Fibroblast of villous mesenchyme (primary cell): ENCODE measurements at places on chromosomes 2 and 18.

DNA sequence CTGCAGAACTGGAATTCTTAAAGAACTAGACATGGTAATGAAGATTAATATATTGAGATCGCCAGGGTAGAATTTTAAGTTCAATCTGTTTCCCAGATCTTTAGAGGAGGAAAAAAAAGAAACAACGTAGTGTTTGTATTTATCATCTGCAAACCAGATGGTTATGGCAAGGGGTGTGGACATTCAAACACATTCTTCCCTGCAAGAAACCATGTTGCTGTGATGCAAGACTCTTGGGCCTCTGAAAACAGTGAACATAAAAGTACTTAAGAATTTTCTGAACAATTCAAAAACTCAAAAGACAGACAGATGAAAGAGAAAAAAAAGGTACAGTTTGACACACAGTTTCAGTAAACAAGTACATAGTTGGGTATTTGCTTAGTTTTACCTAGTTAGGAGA, 35.6 kb downstream of the COL5A2 start:
- peak; percentile 94 for DNase-seq

- no peak for DNase-seq
Observed at GRCh38 chr2:124112206-124112605, 87.1 kb downstream of the CNTNAP5 start.

- no peak for DNase-seq
Observed at GRCh38 chr18:66867653-66868052, 263.8 kb upstream of the CDH19 start.

DNA sequence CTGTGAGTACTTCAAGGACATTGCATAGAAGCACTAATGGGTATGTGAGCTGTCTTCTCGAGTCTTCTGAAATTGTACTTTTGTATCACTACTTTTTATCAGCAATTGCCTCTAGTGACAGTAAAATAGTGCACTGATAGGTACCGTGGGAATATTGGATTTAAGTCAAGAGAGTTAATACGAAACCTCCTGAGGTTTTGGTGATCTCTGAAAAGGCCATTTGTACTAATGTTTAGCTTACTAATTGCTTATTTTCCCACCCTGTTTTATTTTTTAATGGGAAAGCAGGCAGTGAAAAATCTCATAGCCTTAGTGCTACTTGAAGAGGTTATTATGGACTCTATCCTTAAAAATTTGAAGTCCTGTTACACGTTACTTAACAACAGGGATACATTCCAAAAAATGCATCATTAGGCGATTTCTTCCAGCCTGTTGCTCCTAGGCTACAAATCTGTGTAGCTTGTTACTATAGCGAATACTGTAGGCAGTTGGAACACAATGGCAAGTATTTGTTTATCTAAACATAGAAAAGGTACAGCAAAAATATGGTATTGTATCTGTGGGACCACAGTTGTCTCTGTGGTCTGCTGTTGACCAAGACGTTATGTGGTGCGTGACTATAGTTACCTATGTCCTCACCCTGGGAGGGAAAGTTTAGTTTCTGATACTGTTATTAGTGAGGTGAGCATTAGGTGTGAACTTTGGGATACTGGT, 65.9 kb downstream of the CAB39 start:
- DNase-seq, result no peak
